ENCODE measurements at places on chromosomes 5 and 9.

DNA sequence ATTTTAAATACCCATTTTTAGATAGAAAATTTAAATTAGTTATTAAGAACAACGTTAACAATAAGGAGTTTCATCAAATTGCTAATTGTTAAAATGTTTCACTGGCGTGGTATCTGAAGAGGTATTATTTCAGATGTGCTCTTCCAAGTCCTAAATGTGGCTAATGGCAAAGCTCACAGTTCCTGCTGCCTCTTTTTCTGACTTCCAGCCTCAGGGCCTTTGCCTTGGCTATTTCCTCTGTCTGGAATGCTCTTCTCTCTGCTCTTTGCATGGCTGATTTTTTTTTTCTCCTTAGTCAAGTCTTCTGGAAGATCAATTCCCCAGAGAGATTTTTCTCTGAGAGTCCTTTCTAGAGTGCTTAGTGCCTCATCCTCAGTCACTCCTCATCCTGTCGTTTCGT, 9.6 kb upstream of the SSBP2 start:
- no peak for DNase-seq

GRCh38 chr5:99639905-99640304, 711.1 kb upstream of the CHD1 start:
- DNase-seq, result no peak

DNA sequence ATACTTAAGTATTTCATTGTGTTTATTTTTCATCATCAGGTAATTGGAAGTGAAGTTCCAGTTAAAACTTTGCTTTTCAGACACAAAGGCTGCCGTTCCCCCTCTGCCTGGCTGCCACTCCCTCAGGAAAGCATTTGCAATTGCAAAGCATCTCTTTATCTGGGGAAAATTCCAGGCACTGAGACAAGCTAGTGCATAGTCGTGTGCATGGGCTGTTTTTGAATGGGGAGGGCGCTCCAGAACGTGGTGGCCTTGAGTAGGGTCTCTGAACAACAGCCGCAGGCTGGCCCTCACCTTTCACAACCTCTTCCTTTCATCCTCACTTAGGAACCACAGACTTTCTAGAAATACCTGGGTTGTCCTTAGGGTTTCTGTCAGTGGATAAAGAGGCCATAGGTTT, 285.1 kb upstream of the ADAMTS16 start:
- DNase-seq, result no peak

- DNase-seq, result no peak
These were observed 173.3 kb upstream of the HMHB1 start for GRCh38 chr5:143638654-143639053.

DNA sequence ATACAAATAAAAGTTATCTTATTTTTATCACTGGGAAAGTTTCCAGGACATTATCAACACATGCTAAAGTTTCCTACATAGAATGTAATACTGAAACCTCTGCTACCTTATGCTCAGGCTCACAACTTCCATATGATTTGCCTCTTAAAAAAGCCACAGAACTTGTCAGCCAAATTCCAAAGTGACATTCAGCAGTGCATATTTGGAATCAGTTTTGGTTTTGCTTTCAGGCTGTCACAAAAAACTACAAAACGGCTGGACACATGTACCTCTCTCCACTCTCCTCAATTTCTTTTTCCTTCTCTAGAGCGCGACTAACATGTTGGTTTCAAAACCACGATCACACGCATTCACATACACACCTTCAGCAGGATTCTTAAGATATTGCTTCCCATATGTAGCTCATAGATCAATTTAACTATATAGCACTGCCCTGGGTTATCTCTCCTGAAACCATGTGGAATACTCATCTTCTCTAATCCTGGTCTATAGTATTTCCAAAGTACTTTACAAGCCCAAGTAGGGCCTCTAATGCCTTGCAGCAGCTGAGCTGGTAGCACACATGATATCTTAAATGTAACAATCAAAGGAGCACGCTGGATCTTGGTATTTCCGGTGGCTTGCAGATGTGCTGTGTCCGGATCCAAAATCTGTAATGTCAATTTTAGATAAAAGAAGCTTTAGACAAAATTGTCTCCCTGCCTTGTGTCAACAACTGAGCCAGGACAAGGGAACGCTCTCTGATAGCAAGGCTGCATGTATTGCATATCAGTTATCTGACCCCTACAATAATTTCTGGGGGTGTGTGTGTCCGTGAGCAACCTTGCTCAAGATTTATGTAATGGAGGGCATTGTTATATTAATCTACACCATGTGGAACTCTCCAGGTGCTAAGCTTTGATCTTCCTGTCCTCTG, 203.2 kb downstream of the DMRT2 start:
- DNase-seq, result no peak

DNA sequence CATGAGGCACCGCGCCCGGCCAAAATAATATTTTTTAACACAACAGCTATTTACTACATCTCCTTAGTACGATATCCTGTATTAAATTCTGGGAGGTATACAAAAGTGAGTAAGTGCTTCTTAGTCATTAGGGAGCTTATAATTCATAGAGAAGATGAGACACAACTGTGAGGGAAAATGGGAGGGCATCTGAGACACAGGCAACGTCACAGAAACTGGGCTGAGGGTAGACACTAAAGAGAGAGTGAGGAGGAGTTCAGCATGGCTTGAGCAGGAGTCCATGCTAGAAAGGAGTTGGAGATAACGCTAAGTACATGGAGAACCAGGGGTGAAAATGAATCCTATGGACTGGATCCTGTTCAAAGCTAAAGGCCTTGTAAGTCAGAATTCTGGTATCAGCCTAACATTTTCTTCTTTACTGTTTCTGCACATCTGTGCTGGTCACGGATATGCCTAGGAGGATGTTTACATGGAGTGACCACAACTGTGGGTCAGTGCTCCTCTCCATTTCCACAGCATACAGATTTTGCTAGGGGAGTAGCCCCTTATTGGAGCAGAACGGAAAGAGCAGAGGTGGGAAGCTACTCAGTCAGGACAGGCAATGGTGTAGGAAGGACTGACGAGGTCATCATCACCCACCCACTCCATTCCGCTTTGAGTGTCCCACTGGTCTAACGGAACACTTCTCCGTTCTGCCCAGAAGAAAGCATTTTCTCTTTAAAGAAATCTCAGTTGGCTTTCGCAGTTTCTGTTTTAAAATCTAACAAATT, 310.4 kb upstream of the EFNA5 start:
- no peak for DNase-seq

DNA sequence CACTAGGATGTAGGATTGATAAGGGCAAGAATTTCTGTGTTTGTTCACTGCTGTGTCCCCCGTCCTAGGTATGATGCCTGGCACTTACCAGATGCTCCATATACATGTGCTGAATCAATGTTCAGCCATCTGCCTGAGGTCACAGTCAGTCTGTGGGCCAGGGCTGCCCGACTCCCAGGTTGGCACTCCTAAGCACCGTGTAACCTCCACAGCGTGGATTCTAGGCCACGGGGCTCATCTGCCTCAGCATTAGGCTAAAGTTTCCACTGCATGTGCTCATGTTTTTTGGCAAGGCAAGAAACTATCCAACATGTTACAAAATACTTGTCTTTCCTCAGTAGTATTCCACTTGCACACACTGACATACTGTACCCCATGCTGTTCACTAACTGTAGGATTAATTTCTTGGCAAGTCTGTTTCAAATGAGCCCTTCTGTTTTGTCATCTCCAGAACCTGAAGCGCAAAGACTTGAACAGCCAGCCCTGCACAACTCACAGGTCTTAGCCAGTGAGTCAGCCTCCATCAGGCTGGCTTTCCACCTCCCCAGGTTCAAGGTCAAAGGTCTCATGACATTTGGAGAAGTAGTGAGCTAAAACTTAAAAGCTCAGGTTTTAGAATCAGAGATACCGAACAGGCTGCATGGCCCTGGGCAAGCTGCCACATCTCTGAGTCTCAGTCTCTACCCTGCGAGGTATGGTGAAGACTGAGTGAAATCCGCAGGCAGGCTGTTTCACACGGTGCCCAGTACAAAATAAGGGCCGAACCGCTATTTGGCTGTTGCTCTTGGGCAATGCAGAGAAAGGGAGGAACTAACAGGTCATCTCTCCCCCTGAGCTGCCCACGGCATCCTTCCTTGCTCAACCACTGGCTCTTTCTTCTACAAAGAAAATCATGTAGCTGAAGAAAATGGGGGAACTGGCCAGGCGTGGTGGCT, 7.2 kb downstream of the TOR1A start:
- DNase-seq, result no peak

DNA sequence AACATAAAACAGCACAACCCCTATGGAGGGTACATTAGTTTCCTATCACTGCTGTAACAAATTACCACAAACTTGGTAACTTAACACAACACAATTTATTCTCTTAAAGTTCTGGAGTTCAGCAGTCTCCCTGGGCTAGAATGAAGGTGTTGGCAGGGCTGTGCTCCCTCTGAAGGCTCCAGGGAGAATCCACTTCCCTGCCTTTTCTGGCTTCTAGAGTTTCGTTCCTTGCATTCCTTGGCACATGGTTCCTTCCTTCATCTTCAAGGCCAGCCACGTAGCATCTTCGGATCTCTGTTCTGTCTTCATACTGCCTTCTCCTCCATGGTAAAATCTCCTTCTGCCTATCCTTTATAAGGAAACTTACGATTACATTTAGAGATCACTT, 25.0 kb upstream of the GSN start:
- DNase-seq, result no peak

GRCh38 chr5:124661317-124662141, 84.9 kb downstream of the ZNF608 start:
- DNase-seq, result no peak

GRCh38 chr9:120774719-120775118, 18.5 kb downstream of the FBXW2 start:
- DNase-seq, result no peak

DNA sequence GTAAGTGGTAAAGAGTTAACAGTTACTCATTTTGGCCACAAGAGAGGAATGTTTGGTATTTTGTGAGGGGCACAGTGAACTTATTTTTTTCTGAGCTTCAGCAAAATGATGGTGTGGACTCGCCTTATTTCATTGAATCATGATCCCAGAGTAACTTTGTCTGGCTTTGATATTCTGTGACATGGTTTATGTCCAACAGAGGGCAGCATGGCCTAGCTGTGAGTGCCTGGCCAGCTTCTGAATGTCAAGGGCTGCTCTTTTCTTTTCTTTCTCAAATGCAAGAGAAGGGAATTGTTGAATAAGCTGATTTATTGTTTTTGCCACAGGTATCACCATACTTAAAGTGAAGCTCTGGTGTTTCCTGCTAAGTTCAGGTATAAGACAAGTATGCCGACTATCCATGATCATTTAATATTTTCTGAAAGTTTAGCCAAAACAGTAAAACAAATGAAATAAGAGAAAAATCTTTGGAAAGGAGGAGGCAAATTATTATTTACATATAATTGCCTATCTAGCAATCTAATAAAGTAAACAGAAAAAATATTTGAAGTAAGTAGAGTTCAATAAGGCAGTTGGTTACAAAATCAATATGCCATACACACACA, 31.7 kb downstream of the MRPL22 start:
- peak; percentile 27 for DNase-seq

- peak; percentile 22 for DNase-seq
These were observed at the start of gene HAVCR2 for GRCh38 chr5:157108976-157109375. HAVCR2 (minus strand) TSS chr5:157109044; CDS start chr5:157108983, 61 bp downstream.

- no peak for DNase-seq
These were observed 2.5 kb downstream of the DOK3 start for GRCh38 chr5:177507165-177507564.

GRCh38 chr9:128084746-128085145, 16.7 kb downstream of the SLC25A25 start:
- DNase-seq, result no peak

DNA sequence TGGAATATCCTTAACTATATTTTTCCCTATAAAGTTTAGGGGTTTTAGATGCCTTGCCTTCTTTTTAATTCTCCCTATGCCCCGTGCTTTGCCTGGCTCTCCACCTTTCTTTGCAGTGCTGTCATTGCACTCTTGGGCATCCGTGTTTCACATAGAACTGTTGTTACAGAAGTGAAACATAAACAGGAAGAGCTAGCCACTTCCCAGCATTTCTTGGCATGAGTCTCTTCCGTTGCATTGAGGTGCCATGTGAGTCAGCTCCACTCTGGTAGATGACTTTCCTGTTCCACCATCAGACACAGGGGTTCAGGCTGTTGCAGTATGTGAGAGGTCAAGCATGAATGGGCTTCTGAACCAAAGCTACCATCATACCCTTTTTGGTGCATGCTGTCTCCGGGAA, 73.4 kb downstream of the ANGPTL2 start:
- no peak for DNase-seq

DNA sequence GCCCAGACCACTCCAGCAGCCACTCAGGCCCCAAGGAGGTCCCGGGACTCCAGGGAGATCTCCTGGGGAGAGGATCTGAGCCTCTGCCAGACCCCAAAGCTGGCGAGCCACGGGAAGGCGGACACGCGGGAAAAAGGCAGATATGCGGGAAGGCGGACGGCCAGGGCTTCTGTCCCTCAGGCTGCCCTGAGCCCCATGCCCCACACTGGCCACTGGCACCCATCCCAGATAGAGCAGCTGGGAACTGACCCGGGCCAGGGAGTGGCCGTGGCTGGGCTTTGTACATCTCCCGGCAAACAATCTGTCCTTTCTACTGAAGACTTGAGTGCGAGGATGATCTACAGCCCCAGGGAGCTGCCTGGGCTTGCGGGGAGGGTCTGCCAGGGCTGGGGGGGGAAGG, 21.1 kb upstream of the NOTCH1 start:
- DNase-seq, result peak; percentile 35

- DNase-seq, result no peak
These were observed 1.3 kb downstream of the SLC9A3 start for GRCh38 chr5:522899-523440.

- DNase-seq, result no peak
These were observed 29.8 kb upstream of the BNIP1 start for GRCh38 chr5:173114536-173114935.

GRCh38 chr5:175690586-175690985, 32.7 kb downstream of the HRH2 start:
- DNase-seq, result no peak

GRCh38 chr5:135085936-135086725, 52.1 kb upstream of the PITX1 start:
- DNase-seq, result no peak

DNA sequence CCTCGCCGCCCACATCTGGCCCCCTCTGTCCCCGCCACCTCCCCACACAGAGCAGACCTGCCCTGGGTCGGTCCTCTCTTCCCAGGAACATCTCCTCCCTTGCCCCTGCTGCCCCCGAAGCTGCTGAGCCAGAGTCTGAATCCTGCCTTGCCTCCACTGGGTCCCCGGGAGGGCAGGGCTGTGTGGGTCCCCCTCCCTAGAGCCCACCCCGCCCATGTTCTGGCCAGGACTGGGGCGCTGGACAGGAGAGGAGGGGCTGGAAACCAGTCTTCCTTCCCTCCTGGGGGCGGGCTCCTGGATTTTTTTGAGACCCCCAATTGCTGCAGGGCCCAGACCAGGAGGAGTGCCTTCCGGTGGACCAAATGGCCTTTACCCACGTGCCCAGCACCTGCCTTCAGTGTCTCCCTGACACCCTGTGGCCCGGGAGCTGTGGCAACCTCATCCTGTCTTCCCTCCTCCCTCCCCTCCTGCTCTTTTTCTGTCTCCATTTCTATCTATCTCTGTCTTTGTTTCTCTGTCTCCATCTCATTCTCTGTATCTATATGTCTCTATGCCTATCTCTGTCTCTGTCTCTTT, 12.1 kb downstream of the MRPL36 start:
- DNase-seq, result no peak

Measured in hypothalamus (tissue), 51 donors.